ENCODE measurements at places on chromosomes 11 and 22.

- no peak for DNase-seq
Observed at GRCh38 chr11:110479108-110480101, 49.7 kb downstream of the FDX1 start.

DNA sequence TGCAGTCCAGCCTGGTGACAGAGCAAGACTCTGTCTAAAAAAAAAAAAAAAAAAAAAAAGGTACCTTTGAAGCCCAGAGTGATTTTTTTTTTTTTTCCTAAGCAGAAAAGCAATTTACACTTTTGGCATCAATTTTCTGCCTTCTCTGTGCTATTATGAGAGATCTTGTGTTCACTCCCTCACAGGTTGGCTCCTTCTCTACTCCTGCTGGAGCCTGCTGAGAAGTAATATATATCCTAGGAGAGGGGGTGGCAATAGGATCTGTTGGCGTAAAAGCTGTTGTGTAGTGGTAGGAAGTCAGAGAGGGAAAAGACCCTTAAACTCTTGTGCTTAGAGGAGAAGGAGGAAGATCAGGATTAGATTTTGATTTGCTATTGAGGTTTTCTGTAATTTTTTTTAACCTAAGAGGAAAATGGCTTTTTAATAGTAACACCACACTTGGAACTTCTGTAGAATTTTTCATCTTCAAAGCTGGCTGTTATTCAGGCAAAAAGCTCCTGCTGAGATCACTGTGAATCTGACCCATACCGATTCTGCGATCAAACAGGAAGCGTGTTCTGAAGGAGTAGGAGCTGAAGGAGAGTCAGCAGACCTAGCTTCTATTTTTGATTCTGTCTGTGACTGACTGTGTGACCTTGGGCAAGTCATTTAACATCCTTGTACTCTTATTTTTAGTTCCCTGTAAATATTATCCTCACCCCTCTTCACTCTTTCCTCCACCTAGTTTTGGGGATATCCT is 77.7 kb downstream of the TRIM44 start:
- DNase-seq: no peak

DNA sequence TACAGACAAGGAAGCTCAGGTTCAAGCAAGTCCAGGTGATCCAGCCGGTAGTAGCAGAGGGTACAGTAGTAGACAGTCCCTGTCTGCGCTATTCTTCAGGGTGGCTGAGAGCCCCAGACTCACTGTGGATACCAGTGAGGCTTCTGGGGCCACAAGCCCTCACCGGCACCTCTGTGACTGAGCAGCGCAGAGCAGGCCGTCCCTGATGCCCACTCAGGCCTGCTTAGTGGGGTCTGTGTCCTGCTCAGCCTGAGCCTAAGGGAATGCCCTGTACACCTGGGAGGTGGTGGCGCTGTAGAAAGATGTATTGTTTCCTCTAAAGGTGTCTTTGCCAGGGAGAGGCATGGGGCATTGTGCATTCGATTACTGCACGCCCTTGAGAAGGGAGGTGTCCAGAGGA is 143.8 kb downstream of the CACNA1I start:
- no peak for DNase-seq

DNA sequence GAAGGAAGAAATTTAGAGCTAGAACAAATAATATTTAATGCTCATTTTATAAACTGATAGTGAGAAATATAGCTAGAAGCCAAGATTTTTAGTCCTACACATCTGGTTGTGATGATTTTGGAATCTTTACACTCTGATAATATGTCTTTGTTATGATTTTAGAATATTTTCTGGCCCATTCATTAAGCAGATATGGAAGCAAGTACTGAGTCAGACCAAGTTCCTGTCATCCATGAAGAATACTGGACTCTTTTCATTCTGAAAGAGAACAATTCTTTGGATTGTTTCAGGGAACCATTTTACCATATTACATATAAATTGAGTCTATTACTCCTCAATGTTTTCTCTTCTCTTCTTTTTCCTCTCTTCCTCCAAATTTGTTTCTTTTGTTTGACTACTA is 227.4 kb downstream of the TMEM135 start:
- no peak for DNase-seq

DNA sequence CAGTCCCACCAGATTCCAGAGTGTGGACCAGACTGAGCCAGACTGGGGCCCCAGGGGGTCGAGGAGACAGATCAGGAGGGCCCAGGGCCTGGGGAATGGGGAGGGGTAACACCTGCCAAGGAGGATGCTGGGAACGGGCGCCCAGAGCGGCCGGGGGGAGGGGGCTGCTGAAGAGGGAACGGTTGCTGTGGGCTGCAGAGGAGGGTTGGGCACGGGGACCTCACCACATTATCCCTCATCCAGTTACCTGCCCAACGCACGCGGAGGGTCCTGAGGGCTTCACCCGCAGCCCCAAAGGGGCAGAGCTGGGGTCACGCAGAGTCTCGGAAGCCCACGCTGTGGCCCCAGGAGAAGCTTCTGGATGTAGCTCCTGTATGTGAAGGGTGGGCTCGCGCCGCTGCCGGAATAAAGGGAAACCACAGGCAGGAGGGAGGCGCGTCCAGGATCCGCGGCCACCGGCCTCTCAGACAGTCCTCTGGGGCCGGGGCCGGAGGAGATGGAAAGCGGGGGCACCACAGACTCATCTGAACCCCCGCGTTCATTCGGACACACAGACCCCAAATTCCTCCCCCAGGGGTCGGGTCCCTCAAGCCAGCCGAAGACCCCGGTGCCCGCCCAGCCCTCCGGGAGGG is 866 bp upstream of the SELENOO start:
- DNase-seq: no peak

GRCh38 chr11:72189455-72190250 is 2.3 kb upstream of the FOLR1 start:
- no peak for DNase-seq

DNA sequence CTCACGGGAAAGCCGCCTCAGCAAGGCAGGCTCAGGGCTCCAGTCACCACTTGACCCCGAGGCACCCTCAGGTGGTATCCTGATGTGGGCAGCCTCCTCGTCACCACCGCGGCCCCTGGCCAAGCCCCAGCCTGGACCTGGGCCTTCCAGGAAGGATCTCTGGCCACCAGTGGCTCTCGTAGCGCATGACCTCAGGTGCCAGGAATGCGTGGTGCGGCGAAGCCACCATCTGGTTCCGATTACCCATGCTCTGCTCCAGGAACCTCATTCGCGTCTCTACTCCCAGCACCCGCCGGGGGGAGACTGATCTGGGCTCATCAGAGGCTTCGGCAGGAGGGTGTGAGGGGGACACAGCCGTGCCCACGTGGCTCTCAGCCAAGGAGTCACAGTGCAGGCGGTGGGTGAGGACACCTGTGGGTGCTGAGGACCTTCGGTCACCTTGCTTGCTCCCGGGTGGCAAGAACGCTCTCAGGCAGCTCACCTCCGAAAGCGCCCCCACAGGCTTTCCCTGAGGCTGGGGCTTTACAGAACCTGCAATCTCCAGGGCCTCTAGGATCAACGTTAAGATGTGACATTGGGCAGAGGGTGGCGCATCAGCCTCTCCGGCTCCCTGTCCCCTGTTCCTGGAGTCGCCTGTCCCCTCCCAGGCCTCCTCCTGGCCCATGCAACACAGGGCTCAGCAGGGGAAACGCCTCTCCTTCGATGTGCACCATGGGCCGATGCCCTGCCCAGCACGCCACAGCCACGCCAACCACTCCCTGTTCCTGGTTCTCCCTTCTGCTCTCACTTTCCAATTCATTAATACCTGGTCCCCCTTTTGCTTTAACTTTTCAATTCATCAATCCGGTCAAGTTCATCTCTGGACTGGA is 39.0 kb downstream of the TBX1 start:
- DNase-seq: no peak

DNA sequence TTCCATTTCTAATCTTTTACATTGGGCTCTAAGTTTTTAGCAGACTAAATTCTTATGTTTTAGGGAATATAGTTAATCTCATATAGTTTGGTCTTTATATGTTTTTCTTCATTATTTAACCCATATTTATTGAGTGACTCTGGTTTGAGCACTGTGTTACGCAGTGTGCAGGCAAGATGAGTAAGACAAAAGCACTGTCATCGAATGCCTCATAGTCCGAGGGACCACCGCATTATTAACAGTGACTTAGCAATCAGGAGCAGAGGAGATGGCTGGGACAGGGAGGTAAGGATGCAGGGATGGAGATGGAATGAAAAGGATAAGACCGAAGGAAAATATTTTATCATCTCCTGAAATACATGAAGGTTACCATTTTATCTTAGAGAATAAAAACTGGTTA is 65.2 kb upstream of the CTSC start:
- no peak for DNase-seq

- DNase-seq: peak; percentile 78
Observed at GRCh38 chr22:30287648-30288418, 1.5 kb downstream of the CASTOR1 start.

DNA sequence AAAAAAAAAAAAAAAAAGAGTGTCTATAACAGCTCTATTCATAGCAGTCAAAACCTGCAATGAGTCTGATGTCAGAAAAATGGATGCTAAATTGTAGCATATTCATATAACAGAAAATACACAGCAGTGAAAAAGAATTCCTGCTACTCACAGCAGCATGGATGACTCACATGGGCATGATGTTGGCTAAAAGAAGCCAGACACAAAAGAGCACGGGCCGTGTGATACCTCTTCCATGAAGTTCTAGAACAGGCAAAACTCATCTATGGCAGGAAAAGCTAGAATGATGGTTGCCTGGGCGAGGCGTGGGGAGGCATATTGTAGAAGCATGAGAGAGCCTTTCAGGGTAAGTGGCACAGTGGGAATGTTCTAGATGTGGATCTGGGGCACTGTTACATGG is 18.9 kb downstream of the PLAAT3 start:
- DNase-seq: no peak
